ENCODE measurements at places on chromosomes 2 and 18.

DNA sequence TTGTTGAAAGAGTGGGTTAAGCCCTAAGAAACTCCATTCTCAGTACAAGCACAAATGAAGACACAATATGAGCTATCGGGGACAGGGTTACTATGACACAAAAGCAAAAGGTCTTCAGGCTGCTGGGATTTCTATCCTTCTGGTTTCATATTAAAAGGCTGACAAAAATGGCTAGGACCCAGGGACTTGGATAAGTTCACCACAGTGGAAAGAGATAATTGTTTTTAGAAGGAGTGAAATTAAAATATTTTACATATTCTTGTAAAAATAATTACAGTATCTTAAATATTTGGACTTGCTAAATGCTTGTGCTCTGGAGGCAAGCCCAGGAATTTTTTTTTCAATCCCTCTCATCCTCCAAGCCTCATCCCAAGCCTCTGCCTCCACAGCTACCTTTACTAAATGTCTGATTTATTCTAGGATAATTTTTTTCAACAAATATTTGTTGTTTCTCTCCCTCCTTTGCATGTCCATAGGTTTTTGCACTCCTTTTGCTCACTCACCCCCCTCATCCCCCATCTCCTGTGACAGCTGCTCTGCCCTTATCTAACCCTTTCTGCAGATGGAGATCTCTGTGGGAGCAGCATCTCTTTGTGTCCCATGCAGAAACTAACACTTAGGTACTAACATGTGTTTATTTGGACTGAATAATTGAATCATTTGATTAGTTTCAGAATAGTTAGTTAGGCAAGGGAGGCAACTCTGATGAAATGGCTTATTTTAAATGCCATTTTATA lies 47.8 kb upstream of the NABP1 start:
- DNase-seq = no peak

- no peak for DNase-seq
Measured at GRCh38 chr18:52652391-52652790, 312.4 kb downstream of the DCC start.

- no peak for DNase-seq
Measured at GRCh38 chr2:214135966-214136365, 274.9 kb upstream of the VWC2L start.

- no peak for DNase-seq
Measured at GRCh38 chr2:107698861-107699260, 127.8 kb upstream of the RGPD4 start.

GRCh38 chr2:26640331-26640745 lies 828 bp downstream of the CIB4 start:
- DNase-seq = no peak

Data from DND-41 (cell line).